ENCODE measurements at places on chromosomes 1 and 21.

GRCh38 chr21:44939532-44940115 is at the start of gene SLX9:
Gene SLX9, plus strand, starts transcription at chr21:44940029. Its CDS starts 29 bp downstream, at chr21:44940058.
- DNase-seq: peak; percentile 51

DNA sequence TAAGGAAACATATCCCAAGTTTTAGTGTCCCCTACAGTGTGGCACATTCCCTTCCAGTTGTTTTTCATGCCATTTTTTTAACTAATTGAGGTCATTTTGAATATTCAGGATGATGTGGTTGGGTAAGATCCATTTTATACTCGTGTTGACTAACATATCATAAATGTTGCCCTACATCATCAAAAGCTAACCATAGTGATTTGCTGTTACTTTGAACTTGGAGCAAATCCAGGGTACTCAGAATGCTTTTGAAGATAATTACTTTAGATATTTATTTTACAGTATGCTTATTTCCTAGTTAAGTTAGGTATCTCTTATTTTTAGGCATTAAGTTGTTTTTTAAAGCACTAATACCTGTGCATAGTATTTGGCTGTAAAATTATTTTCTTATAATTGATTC is 57.8 kb downstream of the DYRK1A start:
- no peak for DNase-seq

GRCh38 chr1:240646571-240647240 is 34.8 kb upstream of the GREM2 start:
- no peak for DNase-seq

DNA sequence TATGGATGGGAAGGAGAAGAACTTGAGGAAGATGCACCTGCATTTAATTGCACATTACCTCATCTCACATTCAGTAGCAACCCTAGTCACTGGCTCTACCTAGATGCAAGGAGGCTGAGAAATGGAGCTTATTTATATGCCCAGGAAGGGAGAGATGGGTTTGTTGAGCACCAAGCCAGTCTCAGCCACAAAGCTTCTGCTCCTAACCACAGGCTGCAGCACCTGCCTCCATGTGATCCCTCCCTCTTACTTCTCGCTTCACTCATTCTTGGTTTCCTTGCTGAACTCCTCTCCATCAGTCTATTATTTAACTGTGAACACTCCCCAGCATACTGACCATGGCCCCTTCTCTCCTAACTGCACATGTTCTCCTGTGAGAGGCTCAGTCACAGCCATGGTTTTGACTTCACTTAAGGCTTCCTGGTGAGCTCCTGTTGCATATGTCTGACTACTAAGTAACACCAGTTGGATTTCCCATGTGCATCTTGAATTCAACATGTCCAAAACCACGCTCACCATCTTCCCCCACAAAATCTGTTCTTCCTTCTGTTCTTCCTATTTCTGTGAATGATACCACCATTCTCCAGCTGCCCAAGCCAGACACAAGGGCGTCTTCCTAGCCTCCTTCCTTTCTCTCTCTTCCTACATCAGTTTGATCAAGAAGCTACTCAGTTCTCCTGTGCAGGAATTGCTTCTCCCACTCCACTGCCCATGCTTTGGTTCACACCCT is 139.8 kb downstream of the AK5 start:
- no peak for DNase-seq

- no peak for DNase-seq
These were observed 216.0 kb downstream of the ZNF326 start for GRCh38 chr1:90210633-90211491.

- no peak for DNase-seq
These were observed 597 bp downstream of the PKN2 start for GRCh38 chr1:88684482-88685258.

DNA sequence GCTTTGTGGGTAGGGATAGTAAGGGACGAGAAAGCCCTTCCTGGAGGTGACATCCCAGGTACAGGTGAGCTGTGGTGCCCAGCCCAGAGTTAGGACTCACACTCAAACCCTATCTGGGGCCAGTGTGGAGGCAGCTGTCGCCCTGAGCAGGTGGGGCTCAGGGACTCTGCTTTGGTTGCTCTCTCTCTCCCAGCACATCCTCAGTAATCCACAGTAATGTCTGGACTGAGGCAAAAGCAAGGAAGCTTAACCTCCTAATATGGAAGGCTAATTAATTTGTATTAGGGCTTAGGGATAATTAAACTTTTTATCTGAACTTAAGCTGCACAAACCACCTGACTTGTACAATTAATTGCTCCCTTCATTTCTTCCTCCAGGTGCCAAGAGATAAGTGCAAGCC is 38.2 kb downstream of the DDX20 start:
- DNase-seq: no peak

GRCh38 chr1:53326598-53327181 is 1.2 kb downstream of the LRP8 start:
- DNase-seq: peak; percentile 20

DNA sequence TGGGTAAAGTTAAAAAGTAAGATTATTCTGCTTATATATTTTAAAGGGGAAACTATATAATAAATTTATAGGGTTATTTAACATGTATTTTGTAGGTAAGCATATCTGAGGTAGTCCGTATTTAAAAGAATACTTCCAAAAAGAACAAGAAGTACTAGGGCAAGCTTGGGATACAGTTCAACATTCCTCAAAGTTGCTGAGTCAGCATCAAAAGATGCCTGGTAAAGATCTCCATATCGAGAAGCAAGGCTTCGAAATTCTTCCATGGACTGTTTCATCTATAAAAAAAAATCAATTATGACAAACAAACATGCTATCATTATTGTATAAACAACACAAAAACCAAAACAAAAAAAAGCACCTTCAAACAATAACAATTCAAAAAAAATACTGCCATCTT is 67.7 kb downstream of the INTS7 start:
- DNase-seq: no peak

- DNase-seq: peak; percentile 34
These were observed 46.5 kb upstream of the RNF11 start for GRCh38 chr1:51189421-51190073.

DNA sequence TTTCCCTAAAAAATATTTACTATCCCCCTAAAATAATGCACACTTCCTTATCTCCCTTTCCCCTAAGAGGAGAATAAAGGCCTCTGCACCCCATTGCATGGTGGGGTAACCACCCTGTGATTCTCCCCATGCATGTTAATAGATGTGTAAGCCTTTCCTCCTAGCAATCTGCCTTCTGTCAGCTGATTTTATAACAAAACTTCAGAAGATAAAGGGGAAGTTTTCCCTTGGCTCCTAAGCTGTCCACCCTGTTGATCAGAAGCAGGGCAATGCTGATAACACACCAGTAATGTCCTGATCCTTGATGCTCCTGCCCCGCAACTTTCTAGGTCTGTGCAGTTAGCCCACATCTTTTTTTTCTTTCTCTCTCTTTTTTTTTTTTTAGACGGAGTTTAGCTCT is 11.4 kb upstream of the RNF187 start:
- DNase-seq: no peak

GRCh38 chr1:153441238-153441755 is 19.2 kb downstream of the S100A7 start:
- no peak for DNase-seq

- DNase-seq: no peak
These were observed 147.9 kb downstream of the GREM2 start for GRCh38 chr1:240464099-240464498.

DNA sequence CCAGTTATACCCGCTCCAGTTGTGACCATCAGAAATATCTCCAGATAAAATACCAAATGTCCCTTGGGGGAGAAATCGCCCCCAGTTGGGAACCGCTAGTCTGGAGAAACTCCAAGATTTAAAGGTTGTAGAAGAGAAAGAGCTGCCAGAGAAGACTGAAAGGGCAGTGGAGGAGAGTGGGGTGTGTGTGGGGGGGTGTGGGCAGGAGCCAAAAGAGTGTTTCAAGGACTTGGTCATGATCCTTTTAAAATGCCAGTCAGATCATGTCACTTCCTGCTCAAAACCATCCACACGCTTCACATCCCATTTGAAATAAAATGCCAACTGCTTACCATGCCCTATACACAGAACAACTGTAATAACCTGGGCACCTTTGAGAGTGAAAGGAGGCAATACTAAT is 3.4 kb upstream of the HEYL start:
- no peak for DNase-seq

DNA sequence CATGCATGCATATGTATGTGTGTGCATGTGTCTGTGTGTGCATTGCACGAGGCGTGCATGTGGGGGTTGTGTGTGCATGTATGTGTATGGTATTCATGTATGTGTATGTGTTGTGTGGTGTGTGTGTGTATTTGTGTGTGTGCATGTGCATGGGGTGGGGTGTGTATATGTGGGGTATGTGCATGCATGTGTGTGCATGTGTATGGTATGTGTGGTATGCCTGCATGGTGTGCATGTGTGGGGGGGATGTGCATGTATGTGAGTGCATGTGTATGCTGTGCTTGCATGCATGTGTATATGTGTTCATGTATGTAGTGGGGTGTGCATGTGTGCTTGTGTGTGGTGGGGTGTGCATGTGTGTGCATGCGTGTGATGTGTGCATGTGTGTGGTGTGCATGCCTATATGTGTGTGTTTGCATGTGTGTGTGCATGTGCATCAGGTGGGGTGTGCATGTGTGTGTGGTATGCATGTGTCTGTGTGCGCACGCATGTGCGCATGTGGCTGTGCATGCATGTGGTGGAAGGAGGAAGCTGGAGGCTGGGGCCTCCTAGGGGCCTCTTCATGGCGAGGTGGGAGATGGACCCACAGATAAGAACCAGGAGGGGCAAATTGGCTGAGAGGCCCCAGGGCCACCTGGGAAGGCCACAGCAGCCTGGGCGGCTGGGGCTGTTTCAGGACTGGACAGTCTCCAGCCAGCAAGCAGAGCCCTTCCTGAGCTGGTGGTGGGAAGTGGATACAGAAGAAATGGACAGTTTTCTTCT is 35.9 kb upstream of the ARF1 start:
- no peak for DNase-seq

DNA sequence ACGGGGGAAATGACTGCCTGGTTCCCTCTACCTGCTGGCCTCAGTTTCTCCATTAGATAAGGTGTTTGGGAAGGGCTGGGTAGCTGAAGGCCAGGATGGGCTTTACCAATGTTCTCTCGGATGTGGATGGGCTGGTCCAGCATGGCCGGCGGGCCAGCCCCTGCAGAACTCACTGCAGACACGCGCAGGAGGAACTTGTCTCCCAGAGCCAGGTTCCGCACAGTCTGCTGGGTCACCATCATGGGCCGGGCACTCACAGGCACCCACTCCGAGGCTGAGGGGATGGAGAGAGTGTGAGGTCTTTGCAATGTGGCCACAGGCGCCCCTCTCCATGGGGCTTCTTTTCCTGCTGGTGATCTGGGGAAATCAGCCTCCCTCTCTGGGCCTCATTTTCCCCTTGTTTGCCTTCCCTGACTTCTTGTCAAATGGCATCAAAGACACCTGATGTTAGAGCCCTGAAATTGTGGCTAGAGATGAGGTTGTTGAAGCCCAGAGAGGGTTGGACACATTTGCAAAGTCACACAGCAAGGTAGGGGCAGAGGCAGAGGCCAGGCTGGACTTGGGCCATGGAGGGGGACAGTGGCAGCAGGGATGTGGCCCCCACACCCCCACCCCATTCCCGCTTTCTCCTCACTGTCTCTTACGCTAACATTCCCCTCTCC is 1.2 kb downstream of the MYBPH start:
- no peak for DNase-seq

DNA sequence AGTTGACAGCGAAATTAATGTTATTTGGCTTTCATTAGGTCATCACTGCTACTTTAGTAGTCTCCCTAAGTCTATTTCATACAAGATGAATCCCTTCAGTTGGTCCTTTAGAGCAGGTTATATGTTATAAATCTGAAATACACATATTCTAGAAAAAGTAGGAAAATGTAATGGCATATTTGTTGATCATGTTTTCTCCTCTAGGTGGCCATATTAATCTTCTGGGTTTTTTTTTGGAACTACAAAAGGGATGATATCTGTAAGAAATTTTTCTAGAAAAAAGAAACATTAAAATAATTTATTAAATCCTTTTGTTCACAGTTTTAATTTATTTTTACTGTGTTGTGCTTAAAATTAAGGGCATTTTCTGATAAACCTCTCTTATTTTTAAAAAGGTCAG is 87.9 kb downstream of the SYT14 start:
- no peak for DNase-seq

DNA sequence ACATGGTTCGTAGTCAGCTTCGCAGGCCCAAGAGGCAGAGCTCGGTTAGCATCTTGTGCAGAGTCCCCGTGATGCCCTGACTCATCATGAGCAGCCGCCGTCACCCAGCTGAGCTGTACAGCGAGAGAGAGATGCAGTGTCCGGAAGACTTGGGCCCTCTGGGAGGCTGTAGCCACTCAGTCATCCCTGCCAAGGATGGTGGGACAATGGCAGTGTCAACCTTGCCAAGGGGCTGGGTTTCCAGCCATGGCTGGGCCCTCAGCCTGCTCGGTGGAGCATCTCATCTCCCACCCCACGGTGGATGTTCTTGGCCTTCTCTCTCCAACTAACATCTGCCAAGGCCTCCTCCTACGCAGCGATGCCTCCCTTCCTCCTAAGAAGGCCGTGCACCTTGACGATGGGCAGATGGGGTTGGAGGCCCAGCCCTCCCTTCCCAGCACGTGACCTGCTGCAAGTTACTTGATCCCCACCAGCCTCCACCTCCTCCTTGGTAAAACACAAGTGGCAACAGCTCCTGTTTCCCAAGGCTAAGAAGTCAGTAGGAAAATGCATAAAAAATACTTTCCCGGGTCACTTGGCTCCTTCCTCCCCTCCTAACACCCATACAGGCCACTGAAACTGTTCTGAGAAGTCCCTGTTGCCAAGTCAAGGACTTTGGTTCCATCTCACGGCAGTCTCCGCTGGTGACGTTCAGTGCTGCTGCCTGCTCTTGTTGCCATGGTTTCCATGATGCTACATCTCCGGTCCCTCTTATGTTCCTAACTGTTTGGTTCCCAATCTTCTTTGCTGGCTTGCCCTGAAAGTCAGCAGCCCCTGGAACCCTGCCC is 384.7 kb upstream of the VAMP3 start:
- DNase-seq: no peak

DNA sequence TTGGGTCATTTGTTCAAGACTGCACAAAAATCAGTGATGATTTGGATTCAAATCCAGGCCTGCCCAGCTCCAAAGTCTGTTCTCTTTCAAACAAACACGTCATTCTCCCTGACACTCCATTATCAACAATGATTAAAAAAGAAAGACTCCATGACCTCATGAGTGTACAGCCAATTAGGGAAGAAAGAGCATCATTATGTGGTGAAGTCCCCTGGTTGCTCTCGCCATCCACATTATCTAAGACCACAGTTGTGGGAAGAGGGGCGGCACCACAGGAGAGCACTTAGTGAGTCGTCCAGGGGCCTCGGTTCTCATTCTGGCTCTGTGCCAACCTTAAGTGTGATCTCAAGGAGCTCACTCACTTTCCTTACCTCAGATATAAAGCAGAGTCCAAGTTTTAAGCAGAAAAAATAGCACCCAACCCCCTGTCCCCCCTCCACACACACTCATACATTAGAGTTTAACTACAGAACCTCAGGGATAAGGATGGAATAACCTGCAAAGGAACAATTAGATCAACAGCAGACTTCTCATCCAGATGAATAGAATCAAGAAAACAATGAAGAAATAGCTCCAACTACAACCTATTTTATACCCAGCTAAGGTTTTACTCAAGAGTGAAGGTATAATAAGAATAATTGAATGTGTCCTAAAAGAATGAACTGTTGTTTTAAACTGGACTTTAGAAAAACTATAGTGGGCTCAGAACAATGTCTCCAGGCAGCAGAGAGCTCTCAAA is 47.8 kb downstream of the COL6A1 start:
- DNase-seq: no peak
